Heart left ventricle (tissue), 16 donors: ENCODE measurements at places on chromosomes 12 and 14.

DNA sequence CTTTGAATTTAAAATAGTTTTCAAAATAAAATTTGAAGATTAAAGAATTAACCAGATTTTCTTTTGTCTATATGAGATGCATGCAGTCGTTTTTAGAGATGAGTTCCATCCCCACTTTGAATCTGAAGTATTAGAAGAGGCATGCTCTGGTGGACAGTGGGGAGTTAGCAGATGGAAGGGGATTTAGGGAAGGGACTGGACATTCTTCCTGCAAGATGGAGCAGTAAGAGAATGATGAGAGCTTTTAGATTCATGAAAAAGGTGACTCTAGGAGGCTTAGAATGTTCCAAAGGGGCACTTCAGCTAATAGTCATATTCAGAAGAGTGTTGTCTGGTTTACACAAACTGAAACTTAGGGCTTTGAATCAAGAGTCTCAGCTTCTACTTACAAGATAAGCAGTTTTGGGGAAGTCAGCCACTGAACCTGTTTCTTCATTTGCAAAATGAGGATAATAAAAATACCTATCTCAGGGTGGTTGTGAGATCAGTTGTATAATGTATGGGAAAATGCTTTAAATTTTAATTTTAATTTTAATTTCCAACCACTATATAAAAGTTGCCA is 3.7 kb downstream of the ZBTB1 start:
- DNase-seq, result no peak

DNA sequence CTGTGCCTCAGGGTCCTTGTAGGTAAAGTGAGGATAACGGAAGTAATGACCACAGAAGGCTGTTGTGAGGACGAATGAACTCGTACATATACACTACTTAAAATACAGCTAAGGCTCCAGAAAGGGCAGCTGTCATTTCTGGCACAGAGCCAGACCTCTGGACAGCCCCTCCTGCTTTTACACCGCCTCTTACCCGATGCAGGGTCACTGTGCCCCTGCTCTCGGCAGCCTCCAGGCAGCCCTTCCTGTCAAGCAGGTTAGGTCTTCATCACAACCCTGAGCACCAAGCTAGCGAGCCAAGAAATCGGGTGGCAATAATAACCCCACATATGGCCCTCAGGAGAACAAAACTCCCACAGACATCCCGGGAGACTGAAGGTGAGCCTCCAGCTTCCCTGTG is 8.5 kb downstream of the TMEM229B start:
- no peak for DNase-seq

DNA sequence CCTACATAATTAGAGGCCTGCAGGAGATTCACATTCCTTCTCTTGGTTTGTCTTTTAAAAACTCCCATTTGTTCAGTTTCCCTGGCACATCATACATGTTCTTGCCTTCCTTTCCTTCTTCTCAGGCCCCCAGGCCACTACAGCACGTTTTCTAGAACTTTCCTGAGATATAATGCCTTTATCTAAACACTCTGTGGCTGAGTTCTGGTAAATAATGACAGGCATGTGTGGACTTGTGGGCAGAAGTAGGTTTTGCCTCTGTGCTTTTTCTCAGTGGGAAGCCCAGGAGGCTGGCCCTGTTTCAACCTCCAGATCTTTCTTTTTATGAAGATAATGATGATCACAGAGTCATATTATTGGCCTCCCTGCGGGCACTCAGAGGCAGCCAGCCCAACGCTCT is 117.2 kb downstream of the TMX1 start:
- DNase-seq, result no peak

DNA sequence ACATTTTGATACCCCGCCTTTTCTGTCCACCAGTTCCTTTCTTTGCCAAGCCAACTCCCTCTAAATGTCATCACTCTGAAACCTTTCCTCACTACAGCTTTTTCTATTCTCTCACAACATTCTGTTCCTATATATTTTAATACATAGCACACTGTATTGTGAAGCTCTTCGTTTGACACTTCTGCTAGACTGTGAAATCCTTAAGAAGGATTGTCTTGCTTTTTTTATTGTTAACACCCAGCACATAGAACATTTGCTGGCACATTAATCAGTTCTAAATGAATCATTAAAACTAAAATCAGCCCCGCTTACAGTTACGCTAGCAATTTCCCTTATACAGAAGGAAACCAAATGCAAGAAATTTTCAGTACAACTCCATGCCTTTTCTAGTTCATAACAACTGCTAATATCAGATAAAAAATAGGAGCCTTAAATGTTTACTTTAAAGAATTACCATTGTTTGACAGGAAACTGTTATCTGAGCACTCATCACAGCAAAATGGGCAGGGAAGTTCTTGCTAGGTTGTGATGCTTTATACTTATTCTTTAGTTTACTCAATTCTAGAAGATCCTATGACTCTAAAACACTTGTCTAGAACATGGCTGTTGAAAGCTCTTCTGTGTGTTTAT is 93.5 kb downstream of the PPP1R12A start:
- DNase-seq, result no peak

DNA sequence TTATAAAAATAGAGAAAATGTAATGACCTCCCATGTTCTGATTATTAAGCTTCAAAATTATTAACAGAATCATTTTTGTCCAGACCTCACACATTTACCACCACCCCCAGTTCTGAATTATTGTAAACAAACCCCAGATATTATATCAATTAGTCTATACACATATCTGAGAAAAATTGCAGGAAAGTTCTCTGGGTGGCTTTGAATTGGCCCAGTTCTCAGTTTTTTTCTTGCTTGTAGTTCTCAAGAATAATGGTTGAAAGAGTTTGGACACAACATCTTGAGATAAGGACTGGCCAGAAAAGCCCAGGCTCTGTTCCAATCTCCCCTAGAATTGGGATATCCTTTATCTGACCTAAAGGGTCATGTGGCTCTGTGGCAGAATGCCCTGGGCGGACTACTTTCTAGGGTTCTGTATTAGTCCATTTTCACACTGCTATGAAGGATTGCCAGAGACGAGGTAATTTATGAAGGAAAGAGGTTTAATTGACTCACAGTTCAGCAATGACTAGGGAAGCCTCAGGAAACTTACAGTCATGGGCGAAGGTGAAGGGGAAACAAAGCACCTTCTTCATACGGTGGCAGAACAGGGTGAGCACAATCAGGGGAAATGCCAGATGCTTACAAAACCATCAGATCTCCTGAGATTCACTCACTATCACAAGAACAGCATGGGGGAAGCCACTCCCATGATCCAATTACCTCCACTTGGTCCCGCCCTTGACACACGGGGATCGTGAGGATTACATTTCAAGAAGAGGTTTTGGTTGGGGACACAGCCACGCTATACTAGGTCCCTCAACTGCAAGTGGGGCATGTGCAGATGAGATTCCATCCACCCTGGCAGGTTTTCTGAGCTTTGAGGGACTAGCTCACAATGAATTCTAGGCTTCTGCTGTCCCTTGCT is 1504.6 kb upstream of the FLRT2 start:
- no peak for DNase-seq

GRCh38 chr12:29238822-29239291 is 89.8 kb downstream of the FAR2 start:
- DNase-seq, result no peak

- peak; percentile 23 for DNase-seq
These were observed 327.6 kb downstream of the CCER1 start for GRCh38 chr12:90627180-90627896.

- DNase-seq, result no peak
These were observed 34.5 kb upstream of the GNG2 start for GRCh38 chr14:51825926-51826325.

GRCh38 chr12:32819424-32819823 is 63.7 kb upstream of the YARS2 start:
- DNase-seq, result no peak

DNA sequence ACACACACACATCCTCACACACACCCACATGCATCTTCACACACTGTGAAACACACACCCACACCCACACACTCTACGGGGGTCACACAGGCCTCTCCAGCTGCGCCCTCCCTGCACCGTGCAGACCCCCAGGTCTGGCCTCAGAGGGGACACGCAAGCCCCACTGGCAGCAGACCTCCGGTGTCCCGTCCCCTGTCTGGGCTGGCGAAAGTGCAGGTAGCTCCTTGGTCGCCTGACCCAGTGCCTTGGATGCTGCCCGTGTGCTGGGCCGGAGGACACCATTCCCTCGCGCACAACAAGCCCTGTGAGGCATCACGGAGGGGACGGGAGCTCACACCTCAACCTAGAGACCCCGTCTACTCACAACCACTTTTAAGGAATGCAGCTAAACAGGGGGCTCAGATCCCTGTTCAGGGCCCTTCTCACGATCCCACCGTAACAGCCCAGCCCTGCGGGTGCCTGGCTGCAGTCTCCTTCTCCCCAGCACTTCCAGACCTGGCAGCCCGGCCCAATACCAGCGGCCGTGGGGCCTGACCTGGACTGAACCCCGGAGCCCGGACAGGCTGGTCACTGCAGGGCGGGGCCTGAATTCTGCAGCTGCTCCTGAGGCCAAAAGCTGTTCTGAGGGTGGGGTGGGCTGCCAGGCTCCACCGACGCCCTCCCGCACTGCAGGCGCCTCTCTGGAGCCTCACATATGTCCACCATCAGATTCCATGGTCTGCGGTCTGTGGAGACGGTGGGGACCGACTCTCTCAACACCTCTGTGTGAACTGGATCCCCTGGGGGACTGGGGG is 42.1 kb upstream of the FZD10 start:
- DNase-seq, result no peak

DNA sequence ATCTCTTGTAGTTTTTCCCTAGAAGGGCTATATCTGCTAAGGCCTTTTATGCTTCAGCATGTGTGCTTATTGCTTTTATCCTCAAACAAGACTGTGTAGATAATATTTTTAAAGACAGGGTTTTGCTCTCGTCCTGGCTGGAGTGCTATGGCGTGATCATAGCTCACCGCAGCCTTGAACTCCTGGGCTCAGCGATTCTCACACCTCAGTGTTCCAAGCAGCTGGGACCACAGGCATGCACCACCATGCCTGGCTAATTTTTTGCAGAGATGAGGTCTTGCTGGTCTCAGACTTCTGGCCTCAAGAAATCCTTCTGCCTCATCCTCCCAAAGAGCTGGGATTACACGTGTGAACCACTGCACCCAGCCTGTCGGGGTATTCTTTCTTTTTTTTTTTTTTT is 137.3 kb upstream of the SCAF11 start:
- no peak for DNase-seq

- no peak for DNase-seq
These were observed 20.6 kb downstream of the BEGAIN start for GRCh38 chr14:100566586-100566985.

DNA sequence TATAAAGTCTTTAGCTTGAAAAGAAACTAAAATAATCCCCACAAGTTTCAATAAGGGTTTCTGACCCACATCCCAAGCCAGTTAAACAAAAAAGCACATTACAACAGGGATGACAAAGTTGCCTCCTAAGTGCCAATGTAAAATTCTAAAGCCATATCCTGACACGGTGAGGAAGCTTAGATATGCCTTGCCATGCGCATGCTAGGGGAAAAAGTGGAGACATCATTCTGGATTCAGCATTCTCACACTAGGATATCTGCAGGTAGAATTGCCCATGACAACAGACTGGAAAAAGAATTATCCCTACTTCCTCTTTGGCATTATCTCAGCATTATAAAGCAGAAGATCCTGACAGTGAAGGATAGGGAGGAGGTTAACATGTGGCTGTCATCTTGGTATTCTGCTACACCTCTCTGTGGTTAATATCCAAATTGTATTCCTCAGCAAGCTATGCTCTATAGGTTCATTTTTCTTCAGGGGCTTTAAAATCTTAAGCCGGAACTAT is 4.9 kb downstream of the DUSP6 start:
- no peak for DNase-seq

DNA sequence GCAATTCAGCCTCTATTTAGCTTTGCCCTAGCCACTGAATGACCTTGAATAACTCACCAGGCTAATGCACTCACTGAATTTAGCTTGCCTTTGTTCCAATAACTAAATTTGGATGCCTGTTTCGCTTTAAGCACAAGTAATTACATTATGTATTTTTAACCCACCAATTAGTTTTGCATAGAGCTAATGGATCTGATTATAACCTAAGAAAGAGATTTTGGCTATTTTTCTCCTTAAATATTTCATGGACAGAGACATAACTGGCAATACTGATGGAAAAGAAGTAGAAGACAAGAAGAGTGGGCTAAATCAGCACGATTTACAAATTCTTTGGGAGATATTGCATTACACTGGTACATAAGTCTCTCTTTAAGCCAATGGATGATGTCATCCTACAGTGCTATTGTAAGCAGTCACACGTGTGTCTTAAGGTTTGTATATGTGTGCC is 85.7 kb downstream of the AKAP6 start:
- no peak for DNase-seq

- DNase-seq, result peak; percentile 34
These were observed 121.6 kb downstream of the TMEM132C start for GRCh38 chr12:128388461-128389000.

DNA sequence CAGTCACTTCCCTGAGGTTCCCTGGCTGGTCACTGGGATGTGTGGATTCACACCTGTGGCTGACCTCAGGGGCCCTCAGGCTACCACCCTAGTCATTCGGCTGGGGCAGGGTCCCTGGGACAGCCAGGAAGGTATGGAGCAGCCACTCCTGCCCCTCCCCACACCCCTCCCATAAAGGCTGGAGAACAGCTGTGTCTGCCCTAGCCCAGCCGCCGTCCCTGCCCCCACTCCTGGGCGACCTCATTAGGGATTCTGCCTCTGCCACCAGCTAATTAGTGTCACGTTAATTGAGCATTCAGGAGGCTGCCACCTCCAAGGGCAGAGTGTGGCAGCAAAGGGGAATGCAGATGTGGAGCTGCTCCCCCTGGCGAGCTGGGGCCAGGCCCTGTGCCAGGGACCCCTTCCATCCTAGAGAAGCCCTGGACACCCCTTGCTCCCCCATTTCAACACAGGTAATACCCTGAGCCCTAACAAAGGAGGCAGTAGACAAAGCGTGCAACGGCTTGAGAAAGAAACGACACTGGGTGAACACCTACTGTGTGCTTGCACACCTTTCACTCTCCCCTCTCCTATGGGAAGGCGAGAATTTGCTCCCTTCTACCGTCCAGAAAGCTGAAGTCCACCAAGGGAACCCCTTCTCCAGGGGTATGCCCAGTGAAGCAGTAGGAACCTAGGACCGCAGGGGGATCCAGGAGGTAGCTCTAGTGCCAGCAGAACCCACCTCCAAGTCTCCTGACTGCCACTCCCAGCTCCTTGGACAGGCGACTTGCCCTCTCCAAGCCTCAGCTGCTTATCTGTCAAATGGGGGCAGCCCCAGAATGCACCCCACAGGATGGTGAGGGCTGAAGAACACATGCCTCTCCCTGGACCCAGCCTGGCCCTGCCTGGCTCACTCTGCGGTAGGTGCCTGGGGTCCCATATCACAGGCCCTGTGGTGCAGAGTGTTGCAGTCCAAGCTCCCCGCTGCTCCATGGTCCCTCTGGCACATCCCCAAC is 45.1 kb downstream of the FAM222A start:
- DNase-seq, result no peak

GRCh38 chr14:73666583-73666982 is 21.8 kb downstream of the DNAL1 start:
- DNase-seq, result no peak

- DNase-seq, result no peak
These were observed 494.3 kb downstream of the CCER1 start for GRCh38 chr12:90460681-90461080.
